K562 (cell line): ENCODE measurements at places on chromosomes 7 and 10.
A peak's percentile ranks its signal among the peaks of the same experiment; 100 is the strongest.

GRCh38 chr7:29605671-29606070 is 42.0 kb downstream of the PRR15 start:
- no peak for DNase-seq

- DNase-seq: no peak
Observed at GRCh38 chr7:90469554-90469953, at the start of gene PTTG1IP2. PTTG1IP2 (plus strand) TSS chr7:90469639; CDS start chr7:90469787, 148 bp downstream.

GRCh38 chr7:125563557-125563956 is 633.9 kb upstream of the POT1 start:
- DNase-seq: no peak

- DNase-seq: no peak
Observed at GRCh38 chr7:111762799-111763198, 200.5 kb upstream of the IMMP2L start.

- DNase-seq: no peak
Observed at GRCh38 chr10:75083972-75084833, 27.3 kb upstream of the SAMD8 start.

DNA sequence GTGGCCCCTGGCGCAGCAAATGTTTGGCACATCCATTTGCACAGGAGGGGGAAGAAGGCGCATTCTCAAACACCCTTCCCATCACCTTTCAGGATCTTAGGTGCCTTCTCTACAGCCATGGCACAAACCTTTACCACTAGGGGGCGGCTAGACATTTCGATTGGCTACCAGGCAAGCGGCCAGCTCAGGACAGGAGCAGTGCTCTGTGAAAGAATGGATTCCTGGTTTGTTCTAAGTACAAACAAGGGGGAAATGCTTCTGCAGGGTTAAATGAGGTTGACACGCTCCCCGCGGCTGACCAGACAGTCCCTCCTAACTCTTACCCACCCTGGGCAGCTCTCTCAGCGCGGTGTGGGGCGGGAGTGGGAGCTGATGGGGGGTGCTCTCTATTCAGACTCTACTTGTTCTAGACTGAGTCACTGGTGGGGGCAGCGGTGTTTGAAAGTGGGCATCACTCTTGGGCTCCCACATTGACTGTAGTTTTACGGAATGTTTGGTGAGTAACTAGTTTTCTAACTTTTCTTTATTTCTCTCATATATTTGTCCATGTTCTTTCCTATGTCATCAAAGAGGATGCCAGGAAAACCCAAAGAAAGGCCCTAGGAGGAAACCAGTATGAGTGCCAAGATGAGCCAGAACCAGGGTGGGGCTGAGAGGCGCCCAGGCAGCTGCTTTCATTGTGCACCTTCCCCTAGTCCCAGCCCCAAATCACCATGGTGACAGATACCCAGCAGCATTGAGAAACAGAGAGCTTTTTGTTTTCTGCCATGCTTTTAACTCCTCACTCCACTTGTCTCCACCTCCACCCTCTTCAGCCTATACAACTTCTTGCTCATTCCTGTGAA is 61.4 kb upstream of the GPR158 start:
- DNase-seq: peak; percentile 57

GRCh38 chr7:80921130-80921529 is 2.3 kb upstream of the SEMA3C start:
- no peak for DNase-seq

DNA sequence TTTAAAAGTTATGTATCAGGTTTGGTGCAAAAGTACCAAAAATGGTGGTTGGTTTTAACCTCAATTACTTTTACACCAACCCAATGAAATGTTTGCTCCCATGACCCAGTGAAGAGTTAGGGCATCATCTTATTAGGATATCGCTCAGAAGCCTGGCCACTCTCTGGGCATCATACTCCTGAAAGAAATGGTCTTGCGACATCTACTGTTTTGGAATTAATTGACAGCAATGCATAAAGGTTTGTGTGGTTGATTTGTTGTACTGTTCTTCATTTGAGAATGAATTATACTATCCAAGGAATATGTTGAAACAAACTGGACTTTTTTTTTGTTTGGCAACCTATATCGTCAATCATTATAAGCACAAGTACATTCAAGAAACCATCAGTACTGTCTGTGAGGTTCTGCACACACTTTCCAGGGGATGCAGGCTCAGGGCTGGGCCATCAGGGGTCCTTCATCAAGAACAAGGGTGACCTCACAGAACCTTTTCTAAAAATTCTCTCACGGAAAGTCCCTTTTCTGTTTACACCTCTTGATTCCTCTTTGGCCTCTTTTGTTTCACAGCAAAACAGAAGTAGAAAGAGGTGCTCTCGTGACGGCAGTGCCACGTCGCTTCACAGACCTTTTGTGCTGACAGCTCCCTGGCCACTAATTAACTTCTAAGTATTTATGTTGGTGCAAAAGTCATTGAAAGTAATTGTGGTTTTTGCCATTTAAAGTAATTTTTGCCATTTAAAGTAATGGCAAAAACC is 117.2 kb upstream of the KLF6 start:
- no peak for DNase-seq

DNA sequence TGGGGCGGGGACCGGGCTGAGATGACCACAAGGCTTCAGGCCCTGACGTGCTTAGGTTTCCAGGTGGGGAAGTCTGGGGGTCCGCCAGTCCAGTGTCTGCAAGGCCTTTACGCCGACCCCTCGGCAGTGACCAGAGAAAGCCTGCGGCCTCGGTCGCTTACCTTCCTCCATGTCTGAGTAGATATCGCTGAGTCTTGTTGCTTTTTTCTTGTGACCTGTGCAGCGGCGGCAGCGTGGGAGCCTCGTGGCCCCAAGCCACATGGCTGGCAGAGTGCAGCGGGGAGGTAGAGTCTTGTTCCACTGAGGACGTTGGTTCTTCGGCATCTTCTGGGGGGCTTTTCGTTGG is 329 bp downstream of the NOLC1 start:
- no peak for DNase-seq

DNA sequence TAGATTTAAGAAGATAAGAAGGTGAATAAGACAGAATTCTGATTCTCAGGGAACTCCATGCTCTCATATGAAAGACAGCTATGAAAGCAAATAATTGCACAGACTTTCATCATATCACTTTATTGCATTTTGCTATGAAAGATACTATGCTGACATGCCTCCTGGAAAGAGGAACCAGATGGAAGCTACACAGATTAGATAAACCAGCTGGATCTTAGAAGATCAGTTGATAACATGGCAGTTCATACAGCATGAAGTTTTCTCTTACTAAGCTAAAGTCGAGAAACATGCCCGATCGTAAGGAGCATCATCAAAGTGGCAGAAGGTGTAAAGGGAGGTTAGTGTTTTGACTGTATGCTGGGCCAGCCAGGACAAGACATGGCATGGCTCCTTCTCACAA is 112.5 kb upstream of the DPP6 start:
- no peak for DNase-seq

GRCh38 chr7:36600869-36601530 is 123.3 kb downstream of the AOAH start:
- DNase-seq: no peak

GRCh38 chr10:30784897-30785605 is 155.5 kb upstream of the LYZL2 start:
- no peak for DNase-seq

- no peak for DNase-seq
Observed at GRCh38 chr7:17374654-17375053, 76.2 kb downstream of the AHR start.

- DNase-seq: peak; percentile 9
Observed at GRCh38 chr7:81430150-81430549, 339.7 kb downstream of the HGF start.

DNA sequence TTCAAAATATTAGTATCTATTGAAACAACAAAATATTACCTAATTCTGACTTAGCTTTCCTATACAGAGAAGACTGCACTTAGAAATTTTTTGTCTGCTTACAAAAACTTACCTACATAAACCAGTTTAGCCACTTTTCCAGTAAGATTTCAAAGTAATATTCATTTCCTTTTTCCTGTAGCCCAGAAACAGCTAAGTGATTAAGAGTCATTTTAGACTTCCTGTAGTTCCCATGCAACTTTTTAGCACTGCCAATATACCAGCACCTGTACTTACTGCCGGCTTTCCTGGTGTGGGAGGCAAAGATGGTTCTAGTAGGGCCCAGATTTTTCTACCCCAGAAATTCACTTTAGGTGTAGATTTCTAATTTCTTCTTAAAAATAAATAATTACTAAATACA is 21.8 kb downstream of the NT5C2 start:
- DNase-seq: no peak

DNA sequence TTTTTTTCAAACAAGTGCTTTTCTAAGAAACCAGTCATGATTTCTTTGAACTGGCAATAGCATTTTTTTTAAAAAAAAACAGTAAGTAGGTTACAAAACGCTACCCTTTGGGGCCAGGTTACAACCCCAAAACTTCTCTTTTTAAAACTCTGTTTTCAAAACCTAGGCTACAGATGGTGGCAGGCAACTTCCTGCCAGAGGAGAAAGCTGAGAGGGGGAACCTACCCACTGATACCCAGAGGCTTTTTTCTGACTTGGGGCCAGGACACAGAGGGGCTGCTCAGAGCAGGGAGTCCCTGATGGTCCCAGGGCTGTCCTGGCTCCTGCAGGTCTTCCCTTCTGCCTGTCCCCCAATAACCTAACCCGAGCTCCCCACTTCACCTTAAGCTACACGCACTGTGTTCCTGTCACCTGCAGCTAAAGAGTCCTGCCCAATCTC is 6.9 kb downstream of the STN1 start:
- peak; percentile 16 for DNase-seq

GRCh38 chr10:11403116-11403515 is 208.3 kb downstream of the USP6NL start:
- DNase-seq: no peak

GRCh38 chr7:96676919-96677318 is 32.7 kb downstream of the SEM1 start:
- no peak for DNase-seq

DNA sequence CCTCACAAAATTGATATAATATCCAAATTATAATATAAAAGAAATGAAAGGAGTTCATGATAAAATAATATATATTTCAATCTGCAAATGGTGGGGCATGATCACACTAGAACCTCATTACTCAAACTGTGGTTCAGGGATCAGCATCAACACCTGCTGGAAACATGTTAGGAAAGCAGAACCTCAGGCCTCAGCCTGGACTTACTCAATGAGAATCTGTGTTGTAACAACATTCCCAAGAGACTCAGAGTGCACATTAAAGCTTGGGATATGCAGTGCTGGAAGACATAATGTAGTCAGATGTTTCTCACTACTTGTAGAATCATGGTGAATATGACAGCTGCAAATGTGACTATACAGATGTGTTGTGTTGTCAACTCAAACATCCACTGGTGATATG is 81.7 kb upstream of the ITPRID1 start:
- no peak for DNase-seq

DNA sequence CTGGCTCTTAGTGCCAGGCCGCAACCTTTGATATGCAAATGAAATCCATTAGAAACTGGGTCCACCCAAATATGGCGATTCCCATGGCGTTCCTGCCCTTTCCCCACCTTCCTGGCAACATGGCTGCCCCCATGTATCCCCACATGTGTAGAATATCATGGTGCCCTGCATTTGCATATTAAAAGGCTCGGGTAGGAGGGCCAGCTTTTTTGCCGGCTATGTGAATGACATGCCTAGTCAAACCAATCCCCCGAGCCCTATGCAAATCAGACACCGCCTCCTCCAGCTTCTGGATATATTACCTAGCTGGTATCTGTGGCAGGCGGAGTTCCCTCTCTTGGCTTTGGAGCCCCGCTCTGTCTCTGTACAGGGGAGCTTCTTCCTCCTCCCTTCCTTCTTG is 18.3 kb downstream of the MMS19 start:
- DNase-seq: no peak

DNA sequence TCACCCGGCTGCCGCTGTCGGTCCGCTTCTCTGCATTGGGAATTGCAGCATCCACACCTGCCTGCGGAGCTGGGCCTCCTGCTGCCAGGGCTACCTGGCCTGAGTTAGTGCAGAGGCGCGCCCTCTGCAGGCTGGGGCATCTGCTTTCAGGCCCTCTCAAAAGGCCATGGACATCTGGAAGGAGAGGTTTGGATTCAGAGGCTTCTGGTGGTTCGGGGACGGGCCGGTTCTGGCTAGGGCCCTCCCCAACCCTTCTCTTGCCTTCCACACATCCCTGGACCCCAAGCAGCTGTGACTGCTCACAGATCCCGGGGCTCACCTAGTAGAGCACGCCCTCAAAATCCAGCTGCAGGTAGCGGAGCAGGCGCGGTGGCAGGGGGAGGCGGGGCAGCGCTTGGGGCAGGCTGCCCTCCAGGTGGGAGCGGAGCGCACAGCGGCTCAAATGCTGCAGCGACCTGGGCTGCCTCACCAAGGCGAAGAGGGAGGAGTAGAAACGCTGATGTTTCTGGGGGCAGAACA is 8.4 kb upstream of the GBX1 start:
- DNase-seq: peak; percentile 37

GRCh38 chr7:135035252-135035651 is 48.9 kb downstream of the AGBL3 start:
- no peak for DNase-seq

GRCh38 chr7:132045481-132045980 is 489.1 kb upstream of the PODXL start:
- no peak for DNase-seq
